ENCODE measurements at places on chromosomes 1 and 21.

DNA sequence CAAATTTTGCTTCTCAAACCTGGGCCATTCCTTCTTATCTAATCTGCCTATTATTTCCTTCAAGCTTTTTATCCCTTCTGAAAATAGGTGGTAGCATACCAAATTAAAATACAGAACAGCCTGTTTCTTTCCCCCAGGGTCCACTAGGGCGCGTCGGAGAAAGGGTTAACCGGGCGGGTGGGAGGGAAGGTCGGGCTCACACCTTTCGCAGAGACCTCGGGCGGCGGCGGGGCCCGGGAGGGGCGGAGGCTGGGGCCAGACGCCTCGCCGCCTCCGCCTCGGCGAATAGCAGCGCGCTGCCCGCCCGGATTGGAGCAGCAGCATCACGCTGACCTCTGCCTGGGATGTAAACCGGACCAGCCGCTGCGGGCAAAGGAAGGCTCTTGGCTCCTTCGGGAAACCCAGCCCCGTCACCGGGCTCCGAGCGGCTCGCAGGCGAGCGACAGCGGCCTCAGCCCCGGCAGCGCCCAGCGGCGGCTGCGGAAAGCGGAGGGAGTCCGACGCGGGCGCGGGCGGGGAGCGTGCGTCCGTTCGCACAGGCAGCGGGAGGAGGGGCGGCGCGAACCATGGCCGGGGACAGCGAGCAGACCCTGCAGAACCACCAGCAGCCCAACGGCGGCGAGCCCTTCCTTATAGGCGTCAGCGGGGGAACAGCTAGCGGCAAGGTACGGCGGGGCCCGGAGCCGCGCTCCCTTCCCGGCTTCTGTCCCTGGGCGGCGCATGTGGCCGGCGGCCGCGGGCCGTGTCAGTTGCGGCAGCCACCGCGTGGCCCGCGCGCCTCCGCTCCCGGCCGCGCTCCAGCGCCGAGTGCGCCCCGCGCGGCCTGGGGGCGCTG, at the start of gene UCK2:
Gene UCK2, plus strand, starts transcription at position 347 of the 835 bp plus-strand sequence. Its CDS starts 220 bp downstream, at position 567.
- DNase-seq, result peak; percentile 69

DNA sequence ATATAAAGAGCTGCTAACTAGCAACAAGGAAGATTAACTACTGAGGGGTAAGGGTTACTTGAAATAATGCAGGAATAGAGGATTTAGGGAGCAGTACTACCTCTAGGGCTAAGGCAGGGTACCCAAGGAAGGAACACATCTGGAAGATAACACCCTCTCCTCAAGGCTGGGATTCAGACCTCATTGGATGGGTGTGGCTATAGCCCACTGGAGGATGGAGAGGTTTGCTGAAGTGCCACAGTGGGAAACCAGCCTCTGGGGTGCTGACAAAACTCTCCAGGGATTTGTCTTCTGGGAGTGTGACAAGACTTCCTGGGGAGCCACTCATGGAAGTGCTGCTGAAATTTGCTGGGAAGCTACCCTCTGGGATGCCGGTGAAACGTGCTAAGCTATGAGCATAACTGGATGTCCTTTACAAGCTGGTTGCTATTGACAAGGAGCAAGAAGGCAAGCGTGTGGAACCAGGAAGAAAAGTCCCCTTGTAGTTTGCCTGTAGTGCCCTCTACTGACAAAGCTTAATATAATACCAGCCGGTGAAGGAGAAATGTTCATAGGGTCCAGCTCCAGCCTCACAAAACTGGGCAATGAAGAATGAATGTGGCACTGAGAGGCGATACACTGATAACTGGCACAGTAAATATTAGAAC, 122.8 kb upstream of the USP24 start:
- peak; percentile 20 for DNase-seq

- peak; percentile 48 for DNase-seq
Observed at GRCh38 chr1:151993084-151993733, 450 bp downstream of the S100A10 start.

DNA sequence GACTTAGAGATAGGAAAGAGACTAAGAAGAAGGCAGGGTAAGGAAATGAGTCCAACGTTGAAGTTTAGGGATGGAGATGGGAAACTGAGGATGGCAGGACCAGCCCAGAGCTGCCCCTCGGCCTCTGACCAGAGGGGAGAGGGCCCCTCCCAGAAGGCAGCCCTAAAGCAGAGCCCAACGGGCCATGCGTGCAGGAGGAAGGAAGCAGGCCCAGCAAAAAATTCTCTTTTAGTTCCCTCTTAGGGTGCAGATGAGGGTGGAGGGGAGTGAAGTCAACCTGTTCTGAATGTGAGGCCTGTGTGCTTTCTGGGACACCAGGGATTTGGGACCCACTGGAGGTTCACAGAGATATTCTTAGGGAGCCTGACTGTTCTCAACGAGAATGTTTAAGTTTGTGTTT, 225.4 kb downstream of the RHOU start:
- no peak for DNase-seq

DNA sequence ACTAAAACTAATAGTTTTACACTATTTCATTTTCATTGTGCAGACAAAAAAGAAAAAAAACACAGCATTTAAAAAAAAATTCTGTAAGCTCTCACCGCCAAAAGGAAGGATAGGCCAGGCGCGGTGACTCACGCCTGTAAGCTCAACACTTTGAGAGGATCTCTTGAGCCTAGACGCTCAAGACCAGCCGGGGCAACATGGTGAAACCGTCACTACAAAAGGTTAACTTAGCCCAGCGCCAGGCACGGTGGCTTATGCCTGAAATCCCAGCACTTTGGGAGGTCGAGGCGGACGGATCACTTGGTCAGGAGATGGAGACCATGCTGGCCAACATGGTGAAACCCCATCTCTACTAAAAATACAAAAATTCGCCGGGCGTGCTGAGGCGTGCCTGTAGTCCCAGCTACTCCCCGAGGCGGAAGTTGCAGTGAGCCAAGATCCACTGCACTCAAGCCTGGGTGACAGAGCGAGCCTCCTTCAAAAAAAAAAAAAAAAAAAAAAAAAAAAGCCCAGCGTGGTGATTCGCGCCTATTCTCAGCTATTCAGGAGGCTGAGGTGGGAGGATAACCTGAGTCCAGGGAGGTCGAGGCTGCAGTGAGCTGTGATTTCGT, 14.3 kb upstream of the SPEN start:
- peak; percentile 12 for DNase-seq

DNA sequence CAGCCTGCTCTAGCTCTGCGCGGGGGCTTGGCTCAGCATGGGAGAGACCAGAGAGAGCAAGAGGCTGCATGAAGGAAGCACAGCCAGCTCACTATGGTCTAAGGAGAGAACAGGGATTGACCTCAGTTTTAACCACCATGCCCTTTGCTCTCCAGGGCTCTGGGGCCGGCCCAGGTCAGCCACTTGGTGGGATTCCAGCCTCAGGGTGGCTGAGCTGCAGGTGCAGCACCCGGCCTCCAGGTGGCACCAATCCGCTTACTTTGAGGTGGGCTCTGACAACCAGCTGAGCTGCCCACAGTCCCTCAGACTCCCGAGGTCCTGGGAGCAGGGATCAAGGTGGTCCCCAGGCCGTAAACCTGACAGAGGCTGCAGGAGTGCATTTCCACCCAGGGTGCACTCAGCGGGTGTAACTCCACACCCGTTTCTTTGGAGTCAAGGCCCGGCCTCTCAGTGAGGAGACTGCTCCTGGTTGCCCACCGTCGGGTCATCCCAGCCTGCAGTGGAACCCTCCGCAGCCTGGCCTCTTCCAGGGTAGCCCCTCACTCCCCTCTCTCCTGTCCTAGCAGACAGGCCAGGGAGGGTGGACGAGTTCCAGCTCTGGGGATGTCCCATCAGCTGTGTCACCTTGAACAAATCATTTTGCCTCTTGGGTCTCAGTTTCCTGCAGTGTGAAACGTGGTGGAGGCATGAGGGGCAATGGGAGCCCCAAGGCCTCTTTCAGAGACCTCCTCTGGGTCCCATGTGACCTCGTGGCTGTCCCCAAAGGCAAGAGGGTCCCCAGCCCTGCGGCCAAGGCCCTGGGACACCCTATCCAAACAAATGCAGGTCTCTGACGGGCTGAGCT, 607 bp upstream of the LGR6 start:
- DNase-seq, result peak; percentile 12

GRCh38 chr21:16113052-16113715, 383.4 kb downstream of the USP25 start:
- no peak for DNase-seq

GRCh38 chr1:2582391-2582790, 4.2 kb upstream of the PRXL2B start:
- no peak for DNase-seq

GRCh38 chr1:21816602-21817302, 4.7 kb downstream of the LDLRAD2 start:
- DNase-seq, result no peak

- DNase-seq, result no peak
Observed at GRCh38 chr21:32102426-32102825, 176.4 kb downstream of the MIS18A start.

GRCh38 chr1:202145068-202145743, 669 bp upstream of the ARL8A start:
- DNase-seq, result no peak

DNA sequence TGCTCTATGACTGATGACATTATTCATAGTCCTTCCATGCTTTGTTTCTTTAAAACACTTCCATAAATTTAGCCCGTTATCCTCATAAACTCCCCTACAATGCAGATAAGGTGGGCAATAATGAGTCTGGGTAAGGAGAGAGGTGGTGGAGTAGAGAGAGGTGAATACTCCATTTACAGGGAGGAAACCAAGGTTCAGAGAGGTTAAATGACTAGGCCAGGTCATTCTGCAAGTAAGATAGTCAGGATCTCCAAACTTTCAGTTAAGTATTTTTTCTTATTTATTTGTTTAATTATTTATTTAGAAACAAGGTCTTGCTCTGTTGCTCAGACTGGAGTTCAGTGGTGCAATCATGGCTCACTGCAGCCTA, 26.1 kb downstream of the PAFAH2 start:
- no peak for DNase-seq

GRCh38 chr1:169483500-169483966, 2.2 kb downstream of the SLC19A2 start:
- DNase-seq, result peak; percentile 4

GRCh38 chr1:202349206-202349928, 868 bp downstream of the PPP1R12B start:
- no peak for DNase-seq

- no peak for DNase-seq
Observed at GRCh38 chr21:17612023-17612564, 607 bp downstream of the BTG3 start.

GRCh38 chr1:228668553-228669241, 66.6 kb upstream of the RHOU start:
- DNase-seq, result no peak

- no peak for DNase-seq
Observed at GRCh38 chr1:2527556-2527860, 1.1 kb upstream of the PANK4 start.

- DNase-seq, result no peak
Observed at GRCh38 chr21:33783187-33783979, 132.2 kb downstream of the ATP5PO start.

GRCh38 chr1:11320153-11320936, 47.3 kb downstream of the UBIAD1 start:
- DNase-seq, result no peak

GRCh38 chr1:183685112-183685713, 32.1 kb upstream of the APOBEC4 start:
- DNase-seq, result peak; percentile 13

All from NCI-H748 treated with DMSO at 0.1 percent for 48 hours (cell line).